KG1 (cell line): ENCODE measurements at places on chromosomes 6 and 20.

- no peak for DNase-seq
Observed at GRCh38 chr6:89315249-89315885, at the start of gene GABRR2. Gene GABRR2 (minus strand): TSS chr6:89315299. CDS start chr6:89315165, 134 bp downstream.

GRCh38 chr6:9155836-9156235 lies 720.5 kb upstream of the SLC35B3 start:
- DNase-seq: no peak

DNA sequence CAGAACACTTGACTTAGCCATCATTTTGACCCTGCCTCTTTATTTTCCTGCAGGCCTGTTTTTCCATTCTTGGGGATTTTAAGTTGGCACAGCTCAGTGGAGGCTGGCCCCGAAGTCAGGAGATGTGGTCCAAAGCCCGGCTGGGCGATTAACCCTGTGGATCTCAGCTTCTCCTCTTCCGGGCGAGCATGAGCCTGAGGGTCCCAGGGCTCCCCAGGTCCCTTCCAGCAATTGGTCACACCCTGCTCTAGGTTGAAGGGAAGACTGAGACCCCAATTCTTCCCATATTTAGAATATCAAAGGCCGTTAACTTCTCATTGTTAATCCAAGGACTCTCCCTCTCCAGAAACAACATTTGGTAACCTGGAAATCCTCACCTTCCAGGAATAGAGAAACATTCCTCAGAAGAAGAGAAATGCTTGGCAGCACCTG lies 2.3 kb downstream of the THBS2 start:
- no peak for DNase-seq

DNA sequence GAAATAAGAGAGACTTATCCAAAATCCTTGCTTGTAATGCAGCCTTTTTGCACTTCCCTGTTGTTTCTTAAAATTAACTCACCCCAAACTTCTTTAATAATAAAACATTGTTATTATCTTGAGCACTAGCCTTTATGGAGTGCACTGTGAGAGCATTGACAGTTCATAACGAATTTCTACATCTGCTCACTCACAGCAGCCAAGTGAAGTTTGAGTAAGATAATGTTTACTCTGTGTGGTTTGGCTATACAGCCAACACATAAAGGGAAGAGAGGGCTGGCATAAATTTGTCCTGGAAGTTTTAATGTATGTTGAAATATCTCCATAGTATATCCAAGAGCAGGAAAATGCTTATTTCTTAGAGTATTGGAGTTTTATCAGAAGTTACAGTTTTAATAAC lies 227.9 kb downstream of the FRK start:
- DNase-seq: no peak

- no peak for DNase-seq
Observed at GRCh38 chr6:111600154-111600553, 5.5 kb downstream of the TRAF3IP2 start.

DNA sequence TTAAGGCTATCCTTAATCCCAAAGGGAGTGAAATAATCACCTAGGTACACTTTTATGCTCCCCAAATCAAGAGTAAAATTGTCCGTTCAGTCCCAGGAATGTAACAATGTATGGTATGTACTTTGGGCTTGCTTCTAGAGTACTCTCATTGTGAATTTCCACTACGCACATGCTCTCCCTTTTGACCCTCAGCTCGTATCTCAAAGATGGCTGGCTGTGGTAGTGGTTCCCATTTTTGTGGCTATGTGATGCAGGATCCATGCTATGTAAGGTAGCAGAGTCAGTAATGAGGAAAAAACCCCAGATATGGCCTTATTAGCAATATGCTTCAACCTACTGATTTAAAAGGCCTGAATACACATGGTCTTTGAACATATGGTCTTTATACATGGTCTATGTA lies 133.7 kb downstream of the DST start:
- DNase-seq: no peak

GRCh38 chr20:37911838-37912281 lies 8.9 kb downstream of the VSTM2L start:
- no peak for DNase-seq

DNA sequence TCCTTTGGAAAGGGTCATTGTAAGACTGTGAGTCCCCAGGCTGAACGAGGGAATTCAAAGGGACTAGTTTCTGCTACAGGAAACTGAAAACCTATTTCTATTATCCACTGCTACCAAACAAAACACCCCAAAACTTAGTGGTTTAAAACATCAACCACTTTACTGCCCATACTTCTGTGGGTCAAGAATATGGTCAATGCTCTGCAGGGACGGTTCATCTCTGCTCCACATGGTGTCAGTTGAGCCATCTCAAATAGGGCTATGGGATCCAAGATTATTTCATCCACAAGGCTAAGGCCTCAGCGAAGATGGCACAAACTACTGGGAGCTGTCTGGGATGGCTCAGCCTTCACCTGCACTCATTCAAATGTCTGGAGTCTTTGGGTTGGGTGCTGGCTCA lies 65.5 kb downstream of the DZANK1 start:
- DNase-seq: no peak

GRCh38 chr20:34301587-34302311 lies 1.4 kb downstream of the AHCY start:
- no peak for DNase-seq

DNA sequence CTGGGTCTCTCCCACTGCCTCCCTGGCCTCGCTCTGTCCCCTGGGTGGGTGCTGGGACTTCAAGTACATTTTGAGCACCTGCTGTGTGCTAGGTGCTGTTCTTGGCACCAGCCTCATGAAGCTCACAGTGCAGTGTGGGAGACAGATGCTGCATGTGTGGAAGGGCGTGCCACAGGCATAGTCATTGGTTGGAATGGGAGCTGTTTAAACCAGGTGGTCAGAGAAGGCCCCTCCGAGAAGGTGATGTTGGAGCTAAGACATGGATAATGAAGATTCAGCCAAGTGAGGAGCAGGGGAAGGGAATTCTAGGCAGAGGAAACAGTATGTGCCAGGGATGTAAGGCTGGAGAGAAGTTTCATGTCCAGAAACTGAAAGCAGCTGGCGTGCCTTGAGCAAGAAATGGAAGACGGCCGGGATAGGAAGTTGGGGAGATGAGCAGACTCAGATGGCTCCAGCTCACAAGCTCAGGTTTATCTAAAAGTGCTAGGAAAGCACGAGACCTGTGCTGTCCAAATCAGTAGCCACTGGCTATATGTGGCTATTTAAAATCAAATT lies 9.9 kb downstream of the LPIN3 start:
- no peak for DNase-seq

- no peak for DNase-seq
Observed at GRCh38 chr20:3328501-3328900, 79.0 kb downstream of the DNAAF9 start.

- no peak for DNase-seq
Observed at GRCh38 chr20:32473231-32474008, 111.7 kb downstream of the NOL4L start.

- no peak for DNase-seq
Observed at GRCh38 chr6:84467296-84467695, 239.9 kb upstream of the CEP162 start.

GRCh38 chr20:62897666-62898065 lies 28.6 kb downstream of the DIDO1 start:
- DNase-seq: no peak

- no peak for DNase-seq
Observed at GRCh38 chr6:56482525-56482924, 160.2 kb downstream of the DST start.
